ENCODE measurements at places on chromosomes 5 and 9. TPM values are rescaled to one million over a fixed set of nuclear protein-coding genes. Genes with fewer than 3 reads are reported as not detected.

Gene OR1Q1
- polyA plus RNA-seq, result not detected

Gene ENTREP1
- not detected for polyA plus RNA-seq

Gene CMYA5
- polyA plus RNA-seq, result 0.10 TPM

Gene PCDHA6
- polyA plus RNA-seq, result not detected

Gene TRMT10B
- polyA plus RNA-seq, result 9.4 TPM

Gene ARL14EPL
- 0.11 TPM for polyA plus RNA-seq

Gene ADAMTS6
- polyA plus RNA-seq, result not detected

Gene CD14
- 2,434 TPM for polyA plus RNA-seq

Gene CCDC192
- not detected for polyA plus RNA-seq

Gene IL3
- polyA plus RNA-seq, result not detected

Gene TMOD1
- polyA plus RNA-seq, result 0.81 TPM

Gene IFNK
- polyA plus RNA-seq, result not detected

Gene SEMA5A
- polyA plus RNA-seq, result not detected

Gene CDH10
- not detected for polyA plus RNA-seq

Gene SLC6A7
- polyA plus RNA-seq, result not detected

Gene IL9
- polyA plus RNA-seq, result not detected

Gene ZNF462
- polyA plus RNA-seq, result not detected

Gene PCDHGA11
- not detected for polyA plus RNA-seq

Gene PPP3R2
- polyA plus RNA-seq, result 0.11 TPM

Gene GPR21
- polyA plus RNA-seq, result not detected

Gene TLE1
- polyA plus RNA-seq, result 0.73 TPM

Gene IFNA2
- polyA plus RNA-seq, result not detected

Gene ZNF169
- polyA plus RNA-seq, result 16.5 TPM

Gene LNPEP
- polyA plus RNA-seq, result 14.5 TPM
